ENCODE measurements at places on chromosomes 2 and 18.

DNA sequence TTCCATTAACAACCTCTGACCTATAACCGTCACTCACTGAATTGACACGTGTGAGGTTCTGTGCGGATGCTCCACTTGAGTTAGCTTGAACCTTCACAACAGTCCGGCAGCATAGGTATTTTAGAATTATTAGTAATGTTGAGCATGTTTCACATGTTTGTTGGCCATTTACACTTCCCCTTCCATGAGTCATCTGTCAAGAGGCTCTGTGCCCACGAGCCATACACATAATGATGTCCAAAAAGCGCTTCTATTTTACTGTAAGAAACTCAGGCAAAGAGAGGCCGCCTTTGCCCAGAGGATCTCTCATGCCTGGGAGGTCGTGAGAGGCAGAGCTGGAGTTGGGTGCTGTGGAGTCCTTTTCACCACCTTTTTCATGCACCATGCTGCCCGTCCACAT, 28.9 kb upstream of the TMEM214 start:
- no peak for DNase-seq

- DNase-seq: no peak
These were observed 377.8 kb downstream of the LRATD1 start for GRCh38 chr2:15010346-15010745.

DNA sequence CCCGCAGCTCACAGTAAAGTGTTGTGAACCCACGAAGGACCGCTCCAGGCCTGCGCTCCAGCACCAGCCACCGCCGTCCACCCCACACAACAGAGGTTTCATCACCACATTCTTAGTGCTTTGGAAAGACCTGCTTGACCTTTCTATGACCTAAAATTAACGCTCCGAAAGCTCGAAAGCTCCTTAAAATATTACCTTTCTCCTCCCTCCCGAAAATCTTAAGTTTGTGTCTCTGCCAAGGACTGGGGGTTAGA, 149.2 kb downstream of the TWIST2 start:
- DNase-seq: no peak

DNA sequence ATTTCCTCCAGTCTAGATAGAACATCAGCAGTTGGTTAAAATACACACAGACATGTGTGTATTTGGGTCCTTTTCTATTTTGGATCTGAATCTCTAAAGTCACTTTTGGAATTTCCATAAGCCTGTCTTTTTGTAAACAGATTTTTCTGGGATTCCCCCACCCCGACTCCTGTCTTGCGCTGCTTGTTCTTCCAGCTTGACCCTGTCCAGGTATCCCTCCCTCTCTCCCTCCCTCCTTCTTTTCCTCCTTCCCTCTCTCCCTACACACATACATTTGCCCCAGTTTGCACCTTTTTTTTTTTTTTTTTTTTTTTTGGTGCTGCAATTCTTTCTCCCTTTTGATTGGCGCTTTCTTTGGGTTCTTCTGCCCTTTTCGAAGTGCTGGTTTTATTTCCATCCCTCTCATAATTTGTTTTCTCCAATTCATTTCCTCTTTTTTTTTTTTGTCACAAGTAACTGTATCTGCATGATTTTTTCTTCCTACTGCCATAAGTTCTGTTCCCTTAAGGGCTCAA, 114.8 kb upstream of the SERTAD2 start:
- no peak for DNase-seq

- no peak for DNase-seq
These were observed 391.0 kb downstream of the CDH2 start for GRCh38 chr18:27785815-27786471.

GRCh38 chr2:161147856-161148255, 12.4 kb upstream of the TANK start:
- no peak for DNase-seq

DNA sequence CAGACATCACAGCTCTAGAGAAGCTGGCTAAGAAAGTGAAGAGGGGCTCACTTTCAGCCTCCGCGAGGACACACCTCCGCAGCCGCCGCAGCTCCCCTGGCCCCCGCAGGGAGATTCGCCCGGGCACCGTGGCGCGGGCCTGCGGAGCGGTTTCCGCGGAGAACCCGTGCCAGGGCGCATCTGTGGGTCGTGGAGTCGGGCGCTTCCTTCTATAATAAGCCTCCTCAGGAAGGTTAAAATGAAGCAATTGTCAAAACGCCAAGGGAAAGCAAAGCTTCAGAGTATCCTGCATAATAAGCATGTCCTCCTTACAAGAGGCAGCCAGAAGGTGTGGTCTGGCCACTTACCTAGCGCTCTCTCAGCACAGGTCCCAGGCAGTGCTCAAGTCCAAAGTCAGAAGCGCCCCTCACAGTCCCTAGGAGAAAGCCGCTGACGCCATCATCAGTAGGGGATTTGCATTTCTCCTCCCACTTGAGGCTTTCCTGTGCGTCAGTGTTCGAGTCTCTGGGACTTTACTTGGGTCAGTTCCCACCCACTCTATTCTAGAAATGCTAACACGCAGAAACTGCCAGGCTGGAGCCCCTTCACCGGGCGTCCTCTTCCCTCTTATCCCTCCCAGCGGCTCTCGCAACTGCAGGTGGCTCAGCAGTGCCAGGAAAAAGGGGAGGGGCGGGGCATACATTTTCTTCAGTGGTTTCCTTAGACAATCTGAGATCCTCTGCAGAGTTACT, at the start of gene STAT4:
STAT4 (minus strand) TSS at position 395 of the 731 bp plus-strand sequence. CDS start 2,791 bp downstream, outside the sequence.
- peak; percentile 53 for DNase-seq

GRCh38 chr2:174623690-174624089, 26.1 kb upstream of the WIPF1 start:
- DNase-seq: no peak

DNA sequence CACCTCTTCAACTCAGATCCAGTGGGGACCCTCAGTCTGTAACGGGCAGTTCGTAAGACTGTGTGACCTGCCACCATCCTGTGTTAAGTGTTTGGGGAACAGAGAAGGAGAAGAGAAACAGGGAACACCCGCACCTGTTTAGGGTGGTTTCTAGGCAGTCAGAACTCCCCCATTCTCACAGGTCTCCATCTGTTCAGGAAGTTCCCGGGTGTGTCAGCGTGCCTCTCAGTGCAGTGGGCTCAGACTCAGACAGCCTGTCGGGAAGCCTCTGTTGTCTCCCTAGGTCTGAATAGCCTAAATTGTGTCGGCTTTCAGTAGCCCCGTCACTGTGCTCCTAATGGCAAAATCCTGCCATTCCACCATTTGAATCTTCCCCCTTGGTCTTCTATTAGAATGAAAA, 256.6 kb downstream of the LOXHD1 start:
- DNase-seq: no peak

GRCh38 chr2:181918188-181918587, 26.7 kb downstream of the ITPRID2 start:
- DNase-seq: no peak

DNA sequence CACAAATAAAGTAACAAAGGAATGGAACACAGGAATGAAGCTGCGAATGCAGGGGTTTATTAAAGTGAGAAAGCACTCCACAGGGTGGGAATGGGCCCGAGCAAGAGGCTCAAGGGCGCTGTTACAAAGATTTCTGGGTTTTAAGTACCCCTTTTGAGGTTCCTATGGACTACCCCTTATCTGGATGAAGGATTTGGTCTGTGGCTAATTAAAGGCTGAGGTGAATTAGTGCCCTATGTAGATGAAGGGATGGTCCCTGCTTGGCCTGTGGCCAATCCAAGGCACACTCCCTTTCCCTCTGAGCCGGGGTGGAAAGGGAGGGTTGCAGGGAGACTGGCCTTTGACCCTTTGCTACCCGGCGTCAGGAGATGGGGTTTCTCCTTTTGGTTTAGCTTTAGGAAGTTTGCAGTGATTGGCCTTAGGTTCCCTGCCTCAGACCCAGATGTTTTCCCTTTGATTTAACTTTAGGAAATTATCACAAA, 47.5 kb upstream of the CNGA3 start:
- DNase-seq: no peak

DNA sequence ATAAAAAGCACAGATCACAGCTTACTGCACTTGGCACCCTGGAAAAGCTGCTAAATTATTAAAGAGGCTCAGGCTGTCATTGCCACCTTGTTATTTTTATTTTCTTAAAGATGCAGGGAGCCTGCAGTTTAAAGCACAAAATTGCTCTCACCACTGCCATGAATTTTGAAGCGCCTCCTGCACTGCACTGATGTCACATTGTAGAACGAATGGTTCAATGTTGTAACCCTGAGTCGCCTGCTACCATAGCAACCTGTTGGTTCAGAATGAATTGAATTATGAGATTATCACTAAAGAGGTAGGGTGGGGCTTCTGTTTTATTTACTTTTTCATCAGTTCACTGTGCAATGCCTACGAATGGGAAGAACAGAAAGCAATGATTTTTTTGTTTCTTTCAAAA, 16.5 kb downstream of the SCG2 start:
- no peak for DNase-seq

DNA sequence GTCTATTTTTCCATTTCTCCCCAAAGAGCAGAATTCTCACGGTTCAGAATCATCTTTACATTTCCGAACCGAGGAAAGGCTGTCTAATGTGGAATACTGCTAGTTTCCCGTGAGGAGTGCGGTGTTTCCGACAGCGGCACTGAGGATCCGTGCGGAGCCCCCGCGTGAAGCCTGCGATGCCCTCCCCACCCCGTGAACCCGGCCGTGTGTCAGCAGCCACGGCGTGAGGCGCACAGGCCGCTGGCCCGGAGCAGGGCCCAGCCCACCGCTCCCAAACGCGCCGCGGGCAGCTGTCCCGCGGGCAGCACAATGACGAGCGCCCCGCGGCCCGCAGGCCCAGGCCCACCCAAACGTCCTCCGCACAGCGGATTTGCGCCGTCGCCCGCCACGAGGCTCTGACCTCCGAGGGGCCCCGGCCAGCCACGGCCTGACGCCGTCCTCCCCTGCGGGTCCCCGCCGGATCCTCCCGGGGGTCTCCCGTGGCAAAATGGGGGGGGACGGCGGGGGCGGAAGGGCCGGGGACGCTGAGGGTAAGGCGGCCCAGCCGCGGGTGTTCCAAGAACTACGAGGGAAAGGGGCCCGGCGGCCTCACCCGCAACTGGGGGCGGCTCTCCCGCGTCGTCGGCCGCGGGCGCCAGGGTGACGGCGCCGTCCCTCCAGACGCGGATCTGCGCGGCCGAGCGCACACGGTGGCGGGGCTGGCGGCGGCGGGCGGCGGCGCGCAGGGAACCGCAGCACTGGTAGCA, 796 bp downstream of the SPIRE1 start:
- DNase-seq: peak; percentile 26

- peak; percentile 56 for DNase-seq
These were observed 43.2 kb upstream of the NOSTRIN start for GRCh38 chr2:168758970-168759820.

Measured in HEK293T (cell line).